ENCODE measurements at places on chromosomes 3 and 15.
A peak's percentile ranks its signal among the peaks of the same experiment; 100 is the strongest.

- DNase-seq = no peak
These were observed 20.7 kb upstream of the PPARG start for GRCh38 chr3:12268049-12268735.

DNA sequence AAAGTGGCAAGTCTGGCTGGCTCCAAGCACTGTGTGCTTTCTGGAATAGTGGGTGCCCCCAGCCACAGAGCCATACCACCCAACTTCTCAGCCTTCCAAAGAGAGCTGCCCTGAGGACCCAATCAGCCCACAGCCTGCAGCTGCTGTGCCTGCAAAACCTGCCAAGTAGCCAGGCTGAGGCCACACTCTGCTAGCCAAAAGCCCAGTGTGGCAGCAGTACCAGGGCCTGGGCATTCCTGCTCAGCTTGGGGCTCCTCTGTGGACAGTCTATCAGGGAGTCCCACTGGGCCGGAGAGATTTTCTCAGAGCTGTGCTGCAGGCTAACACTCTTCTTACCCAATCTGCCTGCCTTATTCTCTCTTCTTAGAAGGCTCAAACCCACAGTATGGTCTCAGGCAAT is 136.5 kb downstream of the TPRA1 start:
- no peak for DNase-seq

GRCh38 chr3:141659821-141660613 is 78.1 kb upstream of the RNF7 start:
- DNase-seq = peak; percentile 51

DNA sequence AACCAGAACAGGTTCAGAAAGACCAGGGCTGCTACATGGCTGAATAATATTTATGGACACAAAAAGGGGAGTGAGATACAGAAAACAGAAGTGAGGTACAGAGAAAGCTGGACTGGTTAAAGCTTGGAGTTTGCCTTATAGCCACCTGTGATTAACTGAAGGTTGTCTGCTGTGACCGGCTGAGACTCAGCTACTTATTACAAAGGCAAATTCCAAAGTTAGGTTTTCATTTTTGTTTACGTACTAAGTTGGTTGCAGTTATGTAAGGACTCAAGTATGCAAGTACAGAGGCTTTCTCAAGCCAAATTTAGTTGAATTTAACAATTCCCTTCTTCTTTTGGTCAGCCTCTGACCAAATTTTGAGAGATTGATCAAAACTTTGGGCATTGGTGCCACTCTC is 264.6 kb downstream of the THSD4 start:
- no peak for DNase-seq

DNA sequence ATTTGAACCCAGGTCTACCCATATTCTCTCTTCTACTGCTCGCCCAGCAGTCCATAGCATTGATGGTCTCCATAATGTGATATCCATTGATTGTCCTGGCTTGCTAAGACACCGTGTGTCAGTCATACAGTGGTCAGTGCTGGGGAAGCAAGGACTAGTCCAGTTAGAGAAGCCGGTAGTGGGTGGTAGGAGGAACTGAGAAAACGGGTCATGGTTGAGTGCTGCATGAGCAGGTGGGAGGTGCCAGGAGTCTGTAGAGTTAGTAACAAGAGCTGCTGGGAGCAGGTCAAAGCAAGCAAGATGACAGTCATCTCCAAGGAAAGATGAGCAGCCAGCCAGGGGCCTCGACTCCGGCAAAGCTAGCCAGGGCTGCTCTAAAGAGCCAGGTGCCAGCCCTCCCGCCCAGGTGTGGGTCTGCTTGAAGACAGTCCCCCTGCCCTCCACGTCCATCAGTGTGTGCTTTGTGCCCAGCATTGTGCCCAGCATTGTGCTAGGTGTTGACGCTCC is 29.5 kb upstream of the USP3 start:
- DNase-seq = no peak
